T-helper 17 cell (primary cell): ENCODE measurements at places on chromosomes 3 and 15.

DNA sequence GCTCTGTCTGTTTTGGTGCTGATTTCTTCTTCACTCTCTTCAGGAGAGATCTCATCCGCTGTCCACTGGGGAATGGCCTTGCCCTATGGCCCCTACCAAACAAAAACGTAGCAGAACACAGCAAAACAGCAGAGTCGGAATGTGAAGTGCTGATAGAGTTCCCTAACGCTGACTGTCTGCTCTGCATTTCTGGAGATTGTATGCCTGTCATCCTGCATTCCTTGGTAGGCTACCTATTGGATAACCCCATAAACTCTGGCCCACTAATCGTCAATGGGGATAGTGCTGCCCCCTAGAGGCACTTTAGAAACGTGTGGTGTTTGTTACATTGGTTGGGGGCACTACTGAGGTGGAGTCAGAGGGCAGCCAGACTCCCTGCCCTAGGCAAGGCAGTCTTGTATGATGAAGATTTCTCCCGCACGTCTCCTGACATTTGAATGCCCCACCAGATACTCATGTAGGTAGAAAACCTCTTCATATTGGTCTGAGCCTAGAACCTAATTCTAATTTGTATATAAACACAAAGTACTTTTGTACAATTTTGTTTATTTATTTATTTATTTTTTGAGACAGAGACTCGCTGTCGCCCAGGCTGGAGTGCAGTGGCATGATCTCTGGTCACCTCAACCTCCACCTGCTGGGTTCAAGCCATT is 15.6 kb upstream of the MAGEF1 start:
- DNase-seq = no peak

GRCh38 chr3:151197981-151198767 is 4.8 kb downstream of the GPR171 start:
- DNase-seq = no peak

DNA sequence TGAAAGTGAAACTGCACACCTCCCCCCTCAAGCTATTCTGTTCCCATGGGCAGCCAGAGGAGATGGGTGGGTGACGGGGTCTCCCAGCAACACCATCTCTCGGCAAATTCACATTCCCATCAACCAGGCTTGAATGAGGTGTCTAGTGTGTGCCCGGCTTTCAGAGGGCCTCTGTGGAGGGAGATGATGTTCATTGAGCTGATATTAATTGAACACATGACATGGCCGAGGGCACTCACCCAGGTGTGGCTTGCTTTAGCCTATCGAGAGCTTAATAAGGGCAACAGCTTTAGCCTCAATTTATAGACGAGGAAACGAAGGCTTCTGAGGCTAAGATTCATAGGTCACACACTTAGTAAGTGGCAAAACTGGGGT is 288.0 kb downstream of the UACA start:
- no peak for DNase-seq

DNA sequence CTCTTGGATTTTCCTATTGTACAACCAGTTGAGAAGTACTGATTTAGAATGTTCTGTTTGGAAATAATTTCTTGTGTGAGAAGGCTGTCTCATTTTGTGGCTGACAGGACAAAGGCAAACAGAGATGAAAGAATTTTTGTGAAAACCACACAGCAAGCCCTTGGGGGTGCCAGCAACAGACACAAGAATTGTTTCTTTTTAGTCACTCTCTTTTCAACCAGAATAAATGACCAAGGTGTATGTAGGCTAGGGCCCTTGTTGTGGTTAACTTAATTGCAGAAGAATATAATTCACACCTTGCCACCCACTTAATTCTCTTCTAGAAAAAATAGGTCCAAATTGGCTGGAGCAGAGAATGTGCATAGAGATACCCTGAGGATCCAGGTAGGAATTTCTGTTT is 329.4 kb upstream of the TBC1D5 start:
- no peak for DNase-seq

- DNase-seq = no peak
Observed at GRCh38 chr3:54262946-54263345, 140.6 kb downstream of the CACNA2D3 start.

GRCh38 chr3:42638339-42638842 is 15.1 kb upstream of the ZBTB47 start:
- no peak for DNase-seq

- no peak for DNase-seq
Observed at GRCh38 chr3:143165211-143165610, 45.6 kb downstream of the CHST2 start.

DNA sequence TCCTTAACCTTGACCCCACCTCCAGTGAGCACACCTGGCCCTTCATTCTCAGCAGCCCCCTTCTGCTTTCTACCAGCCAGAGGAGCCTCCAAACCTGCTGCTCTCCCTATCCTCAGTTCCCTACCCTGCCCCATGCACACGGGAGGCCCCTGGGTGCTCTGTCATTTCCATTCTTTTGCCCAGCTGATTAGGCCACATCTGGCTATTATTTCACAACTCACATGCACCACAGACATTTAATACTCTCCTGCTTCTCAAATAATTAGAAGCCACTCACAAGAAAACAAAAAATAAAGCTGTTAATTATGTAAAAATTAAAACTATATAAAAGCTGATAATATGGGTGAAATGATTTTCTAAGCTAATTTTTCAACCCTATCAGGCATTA is 50.7 kb downstream of the MYLK start:
- DNase-seq = no peak

- DNase-seq = no peak
Observed at GRCh38 chr3:20396335-20396734, 210.3 kb upstream of the SGO1 start.

GRCh38 chr3:190234621-190235020 is 87.6 kb downstream of the CLDN1 start:
- DNase-seq = no peak

GRCh38 chr3:165256554-165257065 is 60.4 kb upstream of the SLITRK3 start:
- DNase-seq = no peak

- no peak for DNase-seq
Observed at GRCh38 chr3:27504749-27505148, 20.6 kb upstream of the SLC4A7 start.

DNA sequence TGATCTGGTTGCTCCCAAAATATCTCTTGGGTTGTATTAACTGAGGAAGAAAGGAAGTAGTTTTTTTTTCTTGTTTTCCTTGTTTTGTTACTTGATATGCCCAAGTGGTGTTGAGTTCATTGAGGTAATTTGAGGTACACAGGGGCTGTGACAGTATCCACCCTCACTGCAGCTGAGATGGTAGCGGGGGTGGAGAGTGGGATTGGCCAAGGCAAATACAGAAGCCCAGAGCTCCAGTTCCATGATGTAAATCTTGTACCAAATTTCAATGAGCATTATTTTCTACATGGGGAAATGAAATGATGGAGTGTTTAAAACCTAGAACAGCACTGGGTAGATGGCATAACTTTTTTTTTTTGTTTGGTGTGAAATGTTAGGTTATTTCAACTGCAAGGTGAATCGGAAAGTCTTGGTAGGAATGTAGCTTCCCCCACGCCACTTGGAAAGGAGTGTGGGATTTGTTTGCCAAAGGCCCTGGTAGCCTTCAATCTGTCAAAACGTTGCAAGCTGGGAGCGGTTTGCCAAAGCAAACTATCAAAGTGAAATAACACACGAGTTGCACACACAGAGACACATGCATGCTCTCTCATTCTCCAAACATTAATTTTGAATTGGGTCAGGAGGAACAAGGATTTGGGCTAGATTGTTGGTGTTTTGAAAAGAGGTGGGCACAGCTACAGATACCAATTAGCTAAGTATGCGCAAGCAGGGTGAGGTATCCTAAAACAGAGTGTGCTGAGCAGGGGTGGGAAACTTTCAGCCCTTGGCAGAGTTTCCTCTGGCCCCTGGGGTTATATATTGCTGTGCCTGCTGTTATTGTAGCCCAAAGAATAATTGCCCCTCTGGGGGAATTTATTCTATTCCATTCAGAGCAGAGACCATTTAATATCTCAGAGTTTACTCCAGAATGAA is 34.6 kb downstream of the THSD4 start:
- no peak for DNase-seq

DNA sequence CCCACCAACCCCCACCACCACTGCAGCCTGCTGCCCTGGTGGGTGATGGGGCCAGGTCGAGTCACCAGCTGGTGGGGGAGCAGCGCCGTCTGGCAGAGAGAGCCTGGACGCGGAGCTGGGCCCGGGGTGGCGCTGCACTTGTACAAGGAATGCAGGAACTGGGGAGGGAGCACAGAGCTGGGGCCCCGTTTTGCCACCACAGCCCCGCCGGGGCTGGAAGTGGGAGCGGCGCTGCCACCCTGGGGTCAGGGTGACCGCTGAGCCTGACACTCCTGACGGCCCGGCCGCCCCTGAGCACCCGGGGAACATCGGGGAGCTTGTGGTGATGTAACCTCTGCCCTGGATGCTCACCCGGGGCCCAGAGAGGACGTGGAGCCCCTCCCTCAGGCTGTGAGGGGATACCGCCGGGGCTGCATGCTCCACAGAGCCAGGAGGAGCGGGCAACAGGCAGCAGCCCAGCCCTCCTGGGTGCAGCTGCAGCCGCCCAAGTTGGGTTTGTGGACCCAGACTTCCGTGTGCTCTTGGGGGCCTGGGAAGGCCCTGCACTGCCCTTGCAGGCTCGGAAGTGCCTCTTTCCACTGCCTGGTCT is 32.6 kb upstream of the IREB2 start:
- DNase-seq = no peak

DNA sequence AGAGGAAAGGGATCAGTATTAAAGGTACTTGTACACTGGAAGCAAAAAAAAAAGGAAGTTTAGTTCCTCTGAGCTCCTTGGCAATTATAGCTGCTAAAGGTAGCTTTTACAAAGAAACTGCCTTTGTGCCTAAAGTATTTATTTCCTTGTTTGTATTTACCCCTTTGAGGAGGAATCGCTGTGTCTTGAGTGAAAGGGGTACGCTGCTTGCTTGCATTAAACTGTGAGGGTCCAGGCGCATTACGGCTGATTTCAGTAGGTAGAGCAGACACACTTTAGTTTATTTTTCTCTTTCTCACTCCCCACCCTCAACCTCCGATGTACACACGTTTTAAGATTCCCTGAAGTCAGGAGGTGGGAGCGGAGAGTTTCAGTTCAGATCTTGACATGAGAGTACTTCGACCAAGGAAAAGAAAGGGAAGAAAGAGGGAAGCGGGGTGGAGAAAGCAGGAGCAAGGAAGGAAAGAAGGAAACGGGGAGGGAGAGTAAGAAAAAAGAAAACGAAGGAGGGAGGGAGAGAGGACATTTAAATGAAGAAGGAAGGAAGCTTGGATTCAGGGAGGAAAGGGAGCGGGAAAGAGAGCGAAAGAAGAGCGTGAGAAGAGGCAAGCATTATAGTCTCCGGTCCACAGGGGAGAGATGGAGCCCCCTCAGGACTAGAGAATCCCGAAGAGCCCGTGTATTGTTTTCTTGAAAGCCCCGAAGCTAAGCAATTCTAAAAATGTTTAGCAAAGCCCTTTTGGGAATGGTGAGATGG is 1.2 kb upstream of the MME start:
- DNase-seq = no peak

DNA sequence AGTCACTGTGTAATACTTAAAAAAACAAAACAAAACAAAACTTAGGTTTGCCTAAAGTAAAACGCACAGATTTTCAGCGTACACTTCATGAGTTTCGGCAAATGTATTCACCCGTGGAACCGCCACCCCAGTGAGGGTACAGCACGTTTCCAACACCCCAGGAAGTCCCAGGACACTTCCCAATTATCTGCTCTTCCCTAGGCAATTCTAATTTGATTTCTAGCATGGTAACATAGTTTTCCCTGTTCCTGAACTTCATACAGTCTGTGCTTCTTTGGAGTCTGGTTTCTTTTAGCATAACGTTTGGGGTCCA is 497 bp upstream of the CLASP2 start:
- no peak for DNase-seq

DNA sequence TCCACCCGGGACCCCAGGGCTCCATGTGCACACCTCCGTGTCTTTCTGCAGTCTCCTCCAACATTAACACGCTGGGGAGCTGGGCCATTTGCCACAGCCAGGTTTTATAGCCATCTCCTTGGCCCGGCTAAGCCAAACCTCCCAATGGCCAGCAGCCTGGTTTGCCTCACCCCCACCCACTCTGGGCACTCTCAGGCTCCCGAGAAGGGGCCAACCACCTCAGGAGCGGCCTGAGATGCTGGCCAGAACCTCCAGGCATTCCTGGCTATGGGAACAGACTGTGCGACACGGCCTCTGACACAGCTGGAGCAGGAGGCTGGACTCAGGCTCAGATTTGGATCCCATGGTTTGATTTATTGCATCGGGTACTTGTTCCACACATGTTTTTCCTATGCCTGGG is 289.7 kb downstream of the RPLP1 start:
- no peak for DNase-seq

GRCh38 chr3:69842789-69843188 is 103.5 kb downstream of the MITF start:
- no peak for DNase-seq

- DNase-seq = no peak
Observed at GRCh38 chr15:64519897-64520296, 59.5 kb downstream of the ZNF609 start.

DNA sequence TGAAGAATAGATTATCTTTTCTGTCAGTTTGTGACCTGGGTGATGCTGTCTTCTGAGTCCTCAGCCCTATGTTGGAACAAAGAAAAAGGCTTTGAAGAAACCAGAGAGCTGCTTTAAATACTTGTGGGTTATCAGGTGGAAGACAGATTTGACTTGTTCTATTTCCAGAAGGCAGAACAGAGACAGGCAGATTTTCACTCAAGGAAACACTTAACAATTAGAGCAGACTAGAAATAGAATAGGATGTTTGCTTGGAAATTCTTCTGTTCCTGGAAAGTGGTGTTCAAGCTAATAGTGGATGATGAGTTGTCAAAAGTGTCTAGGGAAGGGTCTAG is 219.4 kb downstream of the UBE2E2 start:
- no peak for DNase-seq

- no peak for DNase-seq
Observed at GRCh38 chr3:118244761-118245160, 789.9 kb downstream of the IGSF11 start.

GRCh38 chr15:74725225-74725774 is at the start of gene CYP1A1:
Gene CYP1A1, minus strand, starts transcription at chr15:74725528. Its CDS starts 2,431 bp downstream, at chr15:74723097.
- DNase-seq = no peak

GRCh38 chr3:193140381-193140780 is 100.6 kb upstream of the PLAAT1 start:
- DNase-seq = no peak

GRCh38 chr3:197854596-197855343 is 63.7 kb downstream of the LRCH3 start:
- DNase-seq = no peak

DNA sequence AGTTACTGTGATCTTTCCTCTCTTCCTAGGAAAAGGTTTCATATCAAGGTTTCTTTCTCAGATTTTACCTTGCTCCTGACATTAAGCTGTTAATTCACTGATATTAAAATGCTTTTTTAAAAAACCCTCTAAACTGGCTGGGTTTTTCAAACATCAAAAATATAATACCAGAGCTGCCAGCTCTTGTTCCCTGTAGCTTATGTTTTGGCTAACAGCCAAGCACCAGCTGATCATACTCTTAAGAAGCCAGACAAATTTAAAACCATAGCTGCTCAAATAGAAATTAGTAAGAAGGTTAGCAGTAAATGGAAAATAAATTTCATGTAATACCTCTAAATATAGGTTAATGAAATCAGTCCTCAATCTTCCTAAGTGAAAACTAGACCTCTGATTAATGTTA is 657.5 kb downstream of the GRM7 start:
- no peak for DNase-seq

- DNase-seq = no peak
Observed at GRCh38 chr3:50525191-50525910, 21.9 kb upstream of the CACNA2D2 start.
